ENCODE measurements at places on chromosomes 1 and 21.

DNA sequence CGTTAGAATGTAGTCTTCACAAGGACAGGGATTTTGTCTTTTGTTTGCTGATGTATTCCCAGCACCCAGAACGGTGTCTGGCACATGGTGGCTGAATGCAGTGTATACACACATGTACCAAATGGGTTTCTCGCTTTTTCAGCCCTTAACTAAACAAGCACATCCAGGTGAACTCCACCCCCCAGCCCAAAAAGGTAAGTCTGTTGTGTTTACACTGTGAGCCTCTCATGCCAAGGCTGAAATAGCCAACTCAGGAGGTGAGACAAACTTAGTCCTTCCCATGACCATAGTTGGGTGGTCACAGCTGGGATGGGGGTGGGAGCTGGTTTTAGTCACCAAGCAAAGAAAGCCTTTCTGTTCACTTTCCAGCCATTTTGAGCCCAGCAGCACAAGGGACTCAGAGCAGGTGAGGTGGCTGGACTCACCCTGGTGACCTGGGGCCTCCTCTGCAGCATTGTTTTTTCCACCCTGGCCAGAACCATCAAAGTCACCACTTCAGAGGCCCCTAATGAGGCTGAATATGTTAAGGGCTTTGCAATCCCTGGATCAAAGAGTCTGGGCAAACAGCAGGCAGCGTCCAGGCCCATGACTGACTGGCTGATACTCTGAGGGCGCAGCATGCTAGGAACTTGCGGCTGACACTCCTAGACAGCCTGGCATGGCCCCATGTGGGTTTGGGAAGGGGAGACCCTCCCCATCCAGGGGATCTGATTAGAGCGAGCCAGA is 8.7 kb downstream of the TENT5B start:
- DNase-seq: no peak

- DNase-seq: no peak
Observed at GRCh38 chr21:40381111-40381510, 465.8 kb downstream of the DSCAM start.

- DNase-seq: no peak
Observed at GRCh38 chr1:51549016-51549619, 30.1 kb upstream of the EPS15 start.

GRCh38 chr1:196425513-196425912 is 182.7 kb downstream of the KCNT2 start:
- no peak for DNase-seq

DNA sequence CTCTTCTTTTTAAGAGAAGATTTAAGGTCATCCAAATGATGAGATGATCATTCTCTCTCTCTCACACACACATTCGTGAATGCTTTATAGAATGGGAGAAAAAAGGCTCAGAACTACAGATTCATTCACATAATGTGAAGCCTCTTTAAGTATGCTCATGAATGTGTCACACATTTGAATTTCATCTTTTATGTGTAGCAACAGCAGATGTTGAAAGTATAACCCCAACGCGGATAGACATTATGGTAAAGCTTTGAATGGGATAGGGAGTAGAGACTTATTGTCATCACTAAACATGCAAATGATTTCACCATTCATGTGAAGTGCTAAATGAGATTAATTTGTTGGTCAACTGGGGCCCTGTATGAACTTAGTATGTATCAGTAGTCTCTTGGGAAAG is 15.7 kb upstream of the PKN2 start:
- no peak for DNase-seq

DNA sequence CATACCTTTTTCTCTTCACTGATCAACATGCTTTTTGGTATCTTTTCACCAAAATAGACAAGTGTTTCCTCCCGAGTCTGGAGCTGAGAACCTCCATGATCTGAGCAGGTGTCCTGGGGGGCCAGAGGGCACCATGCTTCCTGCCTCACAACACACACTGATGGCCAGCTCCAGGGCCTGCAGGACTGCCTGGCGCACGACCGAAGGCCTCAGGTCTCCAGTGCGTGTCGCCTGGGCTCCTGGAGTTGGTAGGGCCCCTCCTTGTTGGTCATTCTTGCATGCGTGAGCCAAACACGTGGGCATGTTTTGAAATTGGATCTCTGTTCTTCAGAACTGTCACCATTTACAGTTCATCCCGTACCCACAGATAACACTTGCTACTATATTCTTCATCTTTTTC is 64.4 kb downstream of the SLC37A1 start:
- no peak for DNase-seq

GRCh38 chr1:204507317-204508105 is 8.7 kb upstream of the MDM4 start:
- no peak for DNase-seq

DNA sequence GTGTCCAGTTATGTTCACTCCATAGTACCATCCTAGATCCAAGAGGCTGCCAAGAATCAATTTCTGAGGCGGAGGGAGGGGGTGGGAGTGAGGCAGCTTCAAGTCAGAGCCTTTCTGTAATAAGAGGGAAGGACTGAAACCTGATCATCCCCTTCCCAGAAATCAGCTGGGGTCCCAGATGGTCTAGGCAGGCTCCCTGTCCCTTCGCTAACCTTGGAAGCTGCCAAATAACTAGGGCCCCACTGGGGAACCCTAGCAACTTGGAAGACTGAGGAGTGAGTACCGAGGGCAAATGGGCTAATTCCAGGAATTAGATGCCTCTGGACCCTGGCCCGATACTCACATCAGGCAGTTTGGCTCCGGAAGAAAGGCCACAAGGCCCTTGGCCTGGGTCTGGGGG is 113.3 kb downstream of the NAV1 start:
- DNase-seq: no peak

- no peak for DNase-seq
Observed at GRCh38 chr21:41234569-41234968, 66.6 kb downstream of the BACE2 start.

GRCh38 chr1:119367432-119368124 is 1.0 kb upstream of the HAO2 start:
- DNase-seq: no peak

DNA sequence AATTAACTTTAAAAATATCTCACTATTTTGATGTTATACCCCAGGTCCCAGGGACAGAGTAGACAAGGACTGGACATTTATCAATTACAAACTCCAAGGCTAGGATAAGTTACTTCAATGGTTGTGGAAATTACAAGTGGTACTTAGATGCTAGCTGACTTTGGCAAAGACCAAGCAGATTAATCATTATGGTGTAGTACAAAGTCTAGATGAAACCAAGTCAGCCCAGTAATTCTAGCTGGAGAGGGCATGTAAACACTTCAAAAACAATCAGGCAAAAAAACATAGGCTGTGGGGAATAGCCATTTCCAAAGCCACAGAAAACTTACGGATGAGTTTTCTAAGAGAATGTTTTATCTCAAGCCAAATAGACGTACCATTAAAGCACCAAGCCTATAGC is 124.5 kb downstream of the TSEN15 start:
- no peak for DNase-seq

DNA sequence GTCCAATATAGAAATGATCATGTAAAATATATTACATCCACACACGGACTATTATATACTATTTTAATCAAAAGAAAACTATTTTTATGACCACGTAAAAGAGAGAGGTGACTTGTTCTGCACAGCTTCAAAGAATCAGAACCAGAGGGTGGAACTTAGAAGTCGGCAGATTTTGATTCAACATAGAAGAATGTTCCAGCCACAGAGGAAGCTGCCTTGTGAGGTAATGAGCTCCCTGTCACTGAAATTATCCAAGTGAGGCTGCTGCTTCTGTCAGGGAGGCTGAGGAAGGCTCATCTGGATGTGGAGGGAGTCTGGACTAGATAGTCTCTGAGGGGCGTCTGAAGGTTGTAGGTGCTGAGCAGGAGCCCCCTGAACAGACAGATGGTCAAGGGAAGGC is 2.7 kb downstream of the PLEKHA6 start:
- no peak for DNase-seq

DNA sequence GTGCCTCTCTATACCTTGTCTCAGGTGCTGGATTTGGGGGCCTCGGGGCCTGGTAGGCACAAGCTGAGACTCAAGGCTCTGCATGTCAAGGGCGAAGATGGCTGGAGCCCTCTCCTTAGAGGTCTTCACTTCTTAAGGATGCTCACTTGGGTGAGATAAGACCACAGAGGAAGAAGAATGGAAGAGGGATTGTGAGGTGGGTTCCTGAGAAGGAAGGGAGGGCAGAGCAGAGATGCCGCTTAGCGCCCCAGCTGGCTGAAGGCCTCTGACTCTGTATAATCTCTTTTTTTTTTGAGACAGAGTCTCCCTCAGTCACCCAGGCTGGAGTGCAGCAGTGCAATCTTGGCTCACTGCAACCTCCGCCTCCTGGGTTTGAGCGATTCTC is 32.2 kb downstream of the SOX13 start:
- DNase-seq: no peak

DNA sequence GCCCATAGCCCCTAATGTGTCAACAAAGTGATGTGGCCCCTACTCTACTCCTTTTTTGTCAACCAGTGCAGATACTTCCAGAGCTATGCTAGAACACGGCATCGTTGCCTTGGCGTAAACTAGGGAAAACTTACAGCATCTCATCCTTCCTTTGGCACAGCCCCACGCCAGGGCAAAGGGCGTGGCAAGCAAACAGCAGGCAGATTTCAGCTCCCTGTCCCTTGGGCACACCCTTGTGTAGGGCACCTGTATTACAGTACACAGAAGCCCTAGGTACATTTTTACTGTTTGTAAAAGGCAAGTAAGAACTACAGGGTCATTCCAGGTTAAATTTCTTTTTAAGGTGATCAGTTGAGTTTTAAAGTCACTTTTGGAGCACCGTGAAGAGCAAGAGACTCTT is 29.3 kb downstream of the PRDX6 start:
- no peak for DNase-seq

GRCh38 chr21:31293986-31294385 is 50.1 kb downstream of the TIAM1 start:
- no peak for DNase-seq

DNA sequence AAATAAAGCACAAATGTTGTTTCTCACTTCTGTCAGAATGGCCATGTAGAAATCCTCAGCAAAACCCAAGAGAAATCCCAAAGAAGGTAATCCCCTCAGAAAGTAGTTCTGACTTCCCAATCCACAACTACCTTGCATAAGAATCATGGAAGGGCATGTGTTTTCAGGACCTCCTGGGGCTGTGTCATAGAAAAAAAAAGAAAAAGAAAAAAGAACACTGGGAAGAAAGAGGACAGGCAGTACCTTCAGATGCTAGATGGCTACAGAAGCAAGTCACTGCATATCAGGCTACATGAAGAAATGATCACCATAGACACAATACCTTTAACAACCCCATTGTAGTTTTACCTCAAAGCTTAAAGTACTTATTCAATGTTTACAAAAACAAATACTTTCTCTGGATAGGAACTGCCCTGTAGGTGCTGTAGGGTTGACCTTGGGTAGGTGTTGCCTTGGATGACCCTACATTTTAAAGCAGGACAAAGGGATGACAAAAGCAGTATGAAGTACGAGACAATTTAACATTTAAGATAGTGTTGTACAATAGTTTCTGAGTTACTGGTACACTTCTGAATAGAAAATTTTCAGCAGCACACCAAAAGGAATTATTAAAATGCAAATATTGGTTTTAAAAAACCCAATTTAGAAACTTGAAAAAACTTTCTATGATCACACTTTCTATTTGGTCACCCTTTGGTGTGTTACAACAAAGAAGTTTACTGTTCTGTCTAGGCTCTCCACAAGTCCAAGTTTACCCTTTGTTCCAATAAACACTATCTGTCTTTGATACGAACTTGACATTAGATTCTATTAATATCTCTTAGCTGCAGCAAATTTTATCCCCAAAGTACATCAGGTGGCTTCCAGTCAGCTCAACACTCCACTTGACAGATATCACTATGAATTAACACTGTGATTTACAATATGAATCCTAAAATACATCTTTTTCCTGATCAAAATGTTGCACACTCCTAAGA is 5.0 kb downstream of the TRIT1 start:
- no peak for DNase-seq

DNA sequence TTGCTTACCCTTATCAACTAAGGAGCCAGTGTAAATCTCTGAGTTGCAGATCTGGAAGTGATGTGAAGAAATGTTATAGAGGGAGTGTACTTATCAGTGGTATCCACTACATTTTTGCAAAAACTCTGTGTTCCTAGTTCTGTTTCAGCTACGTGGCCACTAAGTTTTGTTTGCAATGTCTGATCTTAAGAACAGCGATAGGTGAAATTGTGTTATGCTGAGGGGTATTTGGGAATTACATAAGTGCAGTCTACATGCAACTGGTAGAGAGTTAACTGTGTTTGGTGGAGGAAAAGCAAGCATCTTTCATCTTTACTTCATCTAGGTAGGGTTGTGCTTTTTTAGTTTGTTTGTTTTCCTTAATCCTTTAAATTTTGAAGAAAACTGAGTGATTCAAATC is 198.8 kb upstream of the SGIP1 start:
- DNase-seq: no peak

DNA sequence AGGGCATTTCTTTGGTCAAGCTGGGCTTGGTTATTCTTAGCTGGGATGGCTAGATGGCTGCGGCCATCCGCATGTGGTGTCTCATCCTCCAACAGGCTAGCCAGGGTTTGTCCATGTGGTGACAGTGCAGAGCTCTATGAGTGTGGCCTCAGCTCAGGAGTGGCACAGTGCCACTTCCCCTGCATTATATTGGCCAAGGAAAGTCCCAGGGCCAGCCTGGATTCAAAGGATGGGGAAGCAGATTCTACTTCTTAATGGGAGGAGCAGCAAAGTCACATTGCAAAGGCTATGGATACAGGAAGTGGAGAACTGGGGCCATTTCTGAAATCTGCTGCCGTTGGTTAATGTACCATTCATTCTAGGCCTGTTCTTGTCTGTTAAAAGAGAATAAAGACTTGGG is 34.4 kb downstream of the STUM start:
- no peak for DNase-seq

- no peak for DNase-seq
Observed at GRCh38 chr1:236868625-236869467, 73.8 kb downstream of the MTR start.

GRCh38 chr1:30383221-30383711 is 340.1 kb downstream of the MATN1 start:
- DNase-seq: no peak

DNA sequence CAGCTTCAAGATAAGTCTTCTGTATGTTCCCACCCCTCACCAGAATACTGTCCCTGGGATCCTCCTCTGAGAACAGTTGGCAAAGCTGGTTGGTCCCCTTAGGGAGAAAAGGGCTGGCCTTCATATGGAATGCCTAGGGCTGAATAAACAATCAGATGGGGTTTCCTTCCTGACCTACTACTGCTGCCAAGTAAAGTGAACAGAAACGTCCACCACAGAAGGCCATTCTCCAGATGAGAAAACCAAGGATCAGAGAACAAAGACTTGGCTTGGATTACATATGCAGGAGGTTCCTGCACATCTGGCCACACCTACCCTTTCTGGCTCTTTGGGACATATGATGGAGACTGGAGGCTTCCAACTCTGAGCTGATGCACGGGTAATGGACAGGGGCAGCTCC is 194.5 kb downstream of the HIVEP3 start:
- DNase-seq: no peak

DNA sequence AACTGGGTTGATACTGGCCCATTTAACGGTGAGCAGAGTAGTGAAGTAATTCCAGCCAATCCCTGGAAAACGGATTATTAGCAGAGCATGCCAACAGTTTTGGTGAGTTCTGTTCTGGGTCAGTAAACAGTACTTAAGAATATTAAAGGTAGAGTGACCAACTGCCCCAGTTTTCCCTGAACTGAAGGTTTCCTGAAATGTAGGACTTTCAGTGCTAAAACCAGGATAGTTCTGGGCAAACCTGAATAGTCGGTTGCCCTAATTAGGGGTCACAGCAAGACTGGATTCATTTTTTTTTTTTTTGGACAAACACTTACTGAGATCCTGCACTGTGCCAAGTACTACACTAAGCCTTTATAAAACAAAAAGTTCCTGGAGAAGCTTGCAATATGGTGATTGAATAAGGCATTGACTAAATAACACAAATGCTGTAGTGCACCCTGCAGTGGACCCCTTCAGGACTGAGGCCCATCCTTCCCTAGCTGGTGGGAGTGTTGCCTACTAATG is 75.9 kb downstream of the KCNK1 start:
- DNase-seq: no peak

Data from cortex of kidney (tissue), 1 donor.